ENCODE measurements at places on chromosomes 5 and 9.
A peak's percentile ranks its signal among the peaks of the same experiment; 100 is the strongest.

DNA sequence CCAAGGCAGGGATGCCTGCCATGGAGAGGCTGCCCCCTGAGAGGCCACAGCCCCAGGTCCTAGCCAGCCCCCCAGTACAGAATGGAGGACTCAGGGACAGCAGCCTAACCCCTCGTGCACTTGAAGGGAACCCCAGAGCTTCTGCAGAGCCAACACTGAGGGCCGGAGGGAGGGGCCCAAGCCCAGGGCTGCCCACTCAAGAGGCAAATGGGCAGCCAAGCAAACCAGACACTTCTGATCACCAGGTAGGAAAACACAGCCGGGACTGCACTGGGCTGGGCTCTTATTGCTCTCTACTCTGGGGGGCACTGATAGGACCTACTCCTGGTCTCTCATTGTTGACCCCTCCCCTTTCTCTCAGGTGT lies 3.2 kb downstream of the RELL2 start:
- DNase-seq: no peak

DNA sequence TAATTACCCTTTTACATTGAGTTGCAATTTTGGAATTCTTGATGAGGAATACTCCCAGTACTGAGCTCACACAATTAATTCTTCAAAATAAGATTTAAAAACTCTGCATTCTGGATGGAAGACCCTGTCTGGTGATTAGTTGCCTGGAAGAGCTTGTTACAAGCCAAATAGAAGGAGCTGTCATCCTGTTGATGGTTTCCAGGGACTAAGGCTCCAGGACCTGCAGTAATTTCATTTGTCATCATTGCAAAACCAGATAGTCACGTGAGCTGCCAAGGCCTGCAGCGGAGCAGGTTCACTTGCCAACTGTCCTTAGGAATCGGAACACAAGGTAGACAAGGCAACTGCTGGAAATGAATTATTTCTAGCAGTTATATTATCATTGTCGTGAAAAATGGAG lies 597.7 kb downstream of the CCDC171 start:
- no peak for DNase-seq

- DNase-seq: no peak
These were observed 316.1 kb downstream of the GADD45G start for GRCh38 chr9:89920951-89921350.

DNA sequence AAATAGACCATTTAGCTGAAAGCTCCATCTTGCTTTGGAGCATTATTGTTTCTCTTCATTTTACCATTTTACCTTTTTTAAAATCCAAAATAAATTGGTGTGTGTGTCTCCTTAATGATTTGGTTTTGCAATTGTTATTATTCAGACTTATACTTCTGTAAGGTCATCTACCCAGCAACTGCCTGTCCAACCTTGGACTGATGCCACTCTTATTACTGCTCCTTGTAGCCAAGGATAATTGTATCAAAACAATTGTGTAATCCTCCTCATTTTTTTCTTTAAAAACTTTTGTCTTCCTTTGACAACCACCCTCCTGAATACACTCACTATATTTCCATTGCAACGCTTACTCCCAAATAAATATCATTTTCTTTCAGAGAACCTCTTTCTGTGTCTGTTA lies 30.3 kb upstream of the HMGCR start:
- no peak for DNase-seq

DNA sequence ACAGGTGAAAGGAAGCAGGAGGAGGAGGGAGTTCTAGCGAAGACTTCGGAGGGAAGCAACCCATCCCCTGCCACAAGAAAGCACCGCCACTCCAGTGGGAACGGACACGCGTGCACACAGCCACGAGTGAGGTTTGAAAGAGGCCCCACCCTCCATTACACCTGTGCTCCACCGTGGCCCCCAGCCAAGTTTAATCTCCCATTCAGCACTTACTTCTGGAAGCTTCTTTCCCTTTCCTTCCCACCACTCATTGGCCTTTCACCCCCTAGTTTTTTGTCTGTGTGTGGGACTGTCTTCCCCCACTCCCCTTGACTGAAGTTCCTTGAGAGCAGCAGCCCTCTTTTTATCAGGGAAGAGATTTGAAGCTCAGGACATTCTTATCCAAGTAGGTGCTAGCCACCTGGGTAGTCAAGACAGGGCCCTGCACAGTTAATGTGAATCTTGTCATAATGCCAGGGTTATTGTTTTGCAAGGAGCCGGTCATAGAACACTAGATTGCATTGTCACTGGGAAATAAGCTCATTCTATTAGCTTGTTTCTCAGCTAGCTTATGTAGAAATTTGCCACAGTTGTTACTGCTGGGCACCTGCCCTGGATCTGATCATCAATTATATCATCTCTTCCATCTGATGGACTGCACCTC lies 256.0 kb downstream of the DOCK8 start:
- peak; percentile 65 for DNase-seq

GRCh38 chr9:30928045-30928444 lies 1456.4 kb upstream of the ACO1 start:
- DNase-seq: no peak

DNA sequence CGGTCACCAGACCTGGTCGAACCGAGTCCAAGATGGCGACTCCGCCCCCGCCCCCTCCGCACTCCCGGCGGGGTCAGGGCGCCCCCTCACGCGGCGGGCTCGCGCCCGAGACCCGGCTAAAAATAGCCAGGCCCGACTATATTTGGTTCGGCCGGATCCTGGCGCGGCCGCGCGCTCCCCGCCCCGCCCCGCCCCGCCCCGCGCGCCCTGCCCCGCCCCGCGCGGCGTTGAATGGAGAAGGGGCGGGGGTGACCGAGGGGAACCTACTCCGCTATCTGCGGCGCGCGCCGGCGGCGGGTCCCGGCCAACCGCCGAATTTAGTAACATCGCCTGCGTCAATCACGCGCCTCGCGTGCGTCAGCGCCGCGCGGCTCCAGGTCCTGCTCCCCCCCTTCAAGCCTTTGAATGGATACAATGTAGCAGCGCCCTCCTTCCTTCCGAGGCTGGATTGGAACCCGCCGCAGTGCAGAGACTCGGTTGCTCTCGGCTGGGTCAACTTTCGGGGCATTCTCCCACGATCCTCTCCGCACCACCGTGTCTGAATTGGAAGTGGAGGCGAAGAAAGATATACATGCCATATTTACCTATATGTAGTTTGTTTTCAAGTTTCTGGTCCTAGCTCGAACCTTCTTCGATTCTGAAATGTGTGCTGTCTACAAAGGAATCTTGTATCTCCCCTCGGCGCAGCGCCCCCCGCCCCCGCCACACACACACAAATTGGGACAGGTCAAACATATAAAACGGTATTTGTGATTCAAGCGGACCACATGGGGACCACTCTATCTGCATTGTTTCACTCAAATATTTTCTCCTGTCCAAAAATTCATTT lies 1.6 kb upstream of the NR4A3 start:
- peak; percentile 96 for DNase-seq

DNA sequence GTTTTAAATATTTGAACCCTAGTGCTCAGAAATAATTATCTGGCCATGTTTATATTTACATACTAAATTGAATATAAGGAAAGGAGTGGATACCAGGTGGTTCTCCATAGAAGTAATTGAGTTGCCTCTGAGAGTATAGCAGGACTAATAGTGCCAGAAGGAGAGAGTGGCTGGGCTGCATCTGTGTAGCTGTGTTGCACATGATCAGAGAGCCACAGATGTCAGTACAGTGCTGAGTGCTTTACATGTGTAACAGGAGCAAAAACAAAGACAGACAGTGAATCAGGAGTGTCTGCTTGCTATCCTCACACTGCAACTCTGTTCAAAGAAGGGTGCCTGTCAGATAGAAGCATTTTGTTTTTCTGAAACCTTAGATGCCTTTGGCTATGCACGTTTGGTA lies 353.9 kb upstream of the PAPPA start:
- no peak for DNase-seq
